ENCODE measurements at places on chromosomes 13 and 19.
A peak's percentile ranks its signal among the peaks of the same experiment; 100 is the strongest.

GRCh38 chr13:40148101-40148500, 492.6 kb downstream of the COG6 start:
- no peak for DNase-seq

DNA sequence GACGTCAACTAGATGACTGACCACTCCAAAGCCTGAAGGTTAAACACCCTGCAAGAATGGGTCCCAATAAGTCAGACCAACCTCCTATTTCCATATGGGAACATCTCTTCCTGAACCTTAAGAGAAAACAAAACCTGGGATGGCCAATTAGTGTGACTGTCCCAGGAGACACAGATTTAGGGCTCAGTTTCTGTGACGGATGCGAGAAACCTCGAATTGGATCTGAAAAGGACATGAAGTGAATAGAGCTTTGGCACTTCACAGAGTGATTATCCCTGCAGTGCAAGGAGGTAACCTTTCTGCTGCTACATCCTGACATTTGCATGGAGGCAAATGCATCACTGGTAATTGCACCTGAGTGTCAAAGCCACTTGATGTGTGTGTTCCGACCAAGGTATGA, 442.2 kb upstream of the KLF12 start:
- no peak for DNase-seq

- no peak for DNase-seq
These were observed 111.0 kb downstream of the RGCC start for GRCh38 chr13:41568143-41568971.

- peak; percentile 80 for DNase-seq
These were observed 746.6 kb downstream of the UQCRFS1 start for GRCh38 chr19:28466107-28467045.

GRCh38 chr13:112333756-112334543, 42.2 kb upstream of the SPACA7 start:
- DNase-seq, result no peak

- DNase-seq, result no peak
These were observed 20.4 kb upstream of the MAB21L1 start for GRCh38 chr13:35496761-35497386.

DNA sequence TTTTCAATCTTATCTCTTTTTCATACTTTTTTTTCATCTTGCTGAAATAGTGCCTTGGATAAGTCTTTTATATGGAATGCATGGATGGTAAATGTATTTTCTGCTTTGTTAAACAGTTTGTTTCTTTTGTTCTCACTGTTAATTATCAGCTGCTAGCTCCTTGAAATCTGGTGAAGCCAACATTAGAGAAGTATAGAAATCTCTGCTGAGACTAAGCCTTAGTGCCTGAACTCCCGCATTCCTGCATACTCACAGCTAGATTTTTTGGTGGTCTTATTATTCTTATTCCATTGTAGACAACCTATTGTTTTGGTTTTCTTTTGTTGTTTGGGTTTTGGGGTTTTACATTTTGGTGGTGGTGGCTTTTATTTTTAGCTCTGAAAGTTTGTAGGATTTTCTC, 48.4 kb downstream of the DNAJC15 start:
- DNase-seq, result no peak

GRCh38 chr19:53864308-53864836, 3.3 kb upstream of the MYADM start:
- no peak for DNase-seq

DNA sequence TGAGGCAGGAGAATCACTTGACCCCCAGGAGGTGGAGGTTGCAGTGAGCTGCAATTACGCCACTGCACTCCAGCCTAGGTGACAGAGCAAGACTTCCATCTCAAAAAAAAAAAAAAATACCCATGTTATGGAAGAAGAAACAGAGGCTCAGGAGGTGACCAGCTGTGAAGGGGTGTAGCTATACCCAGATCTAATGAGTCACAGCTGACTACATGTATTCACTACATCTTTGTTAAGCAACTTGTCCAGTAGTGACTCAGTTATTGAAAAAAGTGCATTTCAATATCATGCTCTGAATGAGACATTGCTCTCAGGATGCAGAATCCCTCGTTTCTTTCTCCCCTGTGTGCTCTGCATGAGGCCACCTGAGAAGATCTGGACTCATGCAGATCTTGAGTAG, 16.1 kb upstream of the SPART start:
- DNase-seq, result no peak

DNA sequence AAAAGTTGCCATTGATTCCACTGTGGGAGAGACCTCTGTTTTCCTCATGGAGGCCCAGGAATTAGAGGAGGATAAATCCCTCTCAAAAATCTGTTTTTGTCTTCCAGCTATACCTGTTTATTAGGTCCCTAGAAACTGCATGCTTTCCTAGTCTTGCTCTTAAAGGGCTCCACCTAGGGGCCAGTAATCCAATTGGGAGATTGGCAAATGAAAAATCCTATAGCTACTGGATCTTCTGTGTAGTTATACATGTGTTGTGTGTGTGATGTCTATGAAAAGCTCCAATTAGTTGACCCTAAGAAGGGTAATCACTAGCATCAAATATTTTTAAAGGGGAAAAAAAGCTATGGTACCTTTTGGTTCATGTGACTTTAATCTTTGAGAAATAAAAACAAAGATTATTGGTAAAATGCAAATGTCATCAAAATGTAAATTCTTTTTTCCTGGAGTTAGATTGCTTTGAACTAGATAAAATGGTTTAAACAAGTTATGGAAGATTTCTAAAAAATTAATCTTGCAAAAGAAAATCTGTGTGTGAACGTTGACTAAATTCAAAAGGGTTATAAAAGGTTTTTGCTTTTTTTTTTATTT, 63.4 kb upstream of the C1QTNF9B start:
- no peak for DNase-seq

DNA sequence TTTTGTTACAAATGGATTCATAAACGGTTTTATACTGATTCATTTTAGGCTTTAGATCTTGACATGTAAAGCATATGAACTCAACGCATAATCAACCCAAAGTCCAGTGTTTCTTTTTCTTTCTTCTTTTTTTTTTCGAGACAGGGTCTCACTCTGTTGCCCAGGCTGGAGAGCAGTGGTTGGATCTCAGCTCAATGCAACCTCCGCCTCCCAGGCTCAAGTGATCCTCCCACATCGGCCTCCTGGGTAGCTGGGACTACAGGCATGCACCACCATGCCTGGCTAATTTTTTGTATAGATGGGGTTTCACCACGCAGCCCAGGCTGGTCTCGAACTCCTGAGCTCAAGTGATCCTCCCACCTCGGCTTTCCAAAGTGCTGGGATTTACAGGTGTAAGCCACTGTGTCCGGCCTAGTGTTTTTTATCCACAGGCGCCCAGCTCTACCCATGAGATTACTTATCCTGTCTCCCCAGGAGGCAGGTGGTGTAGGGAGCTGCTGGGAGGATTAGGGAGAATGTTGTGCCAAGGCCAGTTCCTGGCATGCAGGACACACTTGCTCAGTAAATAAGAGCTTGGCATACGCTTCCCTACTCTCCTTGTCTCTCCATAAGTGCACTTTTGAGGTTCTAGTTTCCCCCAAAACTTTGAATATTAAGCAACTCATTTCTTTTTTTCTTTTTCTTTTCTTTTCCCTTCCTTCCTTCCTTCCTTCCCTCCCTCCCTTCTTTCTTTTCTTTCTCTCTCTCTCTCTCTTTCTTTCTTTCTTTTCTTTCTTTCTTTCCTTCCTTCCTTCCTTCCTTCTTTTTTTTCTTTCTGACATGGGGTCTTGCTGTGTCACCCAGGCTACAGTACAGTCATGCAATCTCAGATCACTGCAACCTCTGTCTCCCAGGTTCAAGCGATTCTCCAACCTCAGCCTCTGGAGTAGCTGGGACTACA, 4.8 kb upstream of the CEBPA start:
- DNase-seq, result no peak

GRCh38 chr19:55623561-55623960, 805 bp downstream of the ZNF784 start:
- DNase-seq, result no peak

- no peak for DNase-seq
These were observed 241.2 kb downstream of the ABCC4 start for GRCh38 chr13:95060014-95060519.

GRCh38 chr19:13241231-13242104, 91.3 kb downstream of the IER2 start:
- no peak for DNase-seq

- DNase-seq, result peak; percentile 72
These were observed 44.0 kb downstream of the BRD4 start for GRCh38 chr19:15288146-15288963.

DNA sequence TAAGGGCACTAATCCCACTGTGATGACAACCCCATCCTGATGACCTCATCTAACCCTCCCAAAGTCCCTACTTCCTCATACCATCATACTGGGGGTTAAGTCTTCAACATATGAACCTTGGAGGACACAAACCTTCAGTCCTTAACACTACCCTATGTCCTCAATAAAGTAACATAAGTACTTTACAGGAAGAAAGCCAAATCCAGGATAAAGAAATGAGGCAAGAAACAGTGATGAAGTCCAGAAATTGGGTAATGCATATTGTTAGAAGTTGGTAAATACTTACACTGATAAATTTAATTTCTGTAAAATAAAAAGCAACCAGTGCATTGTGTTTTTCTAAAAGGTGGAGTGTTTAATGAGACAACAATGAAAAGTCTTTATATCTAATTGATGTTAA, 284.8 kb upstream of the SOX21 start:
- no peak for DNase-seq

DNA sequence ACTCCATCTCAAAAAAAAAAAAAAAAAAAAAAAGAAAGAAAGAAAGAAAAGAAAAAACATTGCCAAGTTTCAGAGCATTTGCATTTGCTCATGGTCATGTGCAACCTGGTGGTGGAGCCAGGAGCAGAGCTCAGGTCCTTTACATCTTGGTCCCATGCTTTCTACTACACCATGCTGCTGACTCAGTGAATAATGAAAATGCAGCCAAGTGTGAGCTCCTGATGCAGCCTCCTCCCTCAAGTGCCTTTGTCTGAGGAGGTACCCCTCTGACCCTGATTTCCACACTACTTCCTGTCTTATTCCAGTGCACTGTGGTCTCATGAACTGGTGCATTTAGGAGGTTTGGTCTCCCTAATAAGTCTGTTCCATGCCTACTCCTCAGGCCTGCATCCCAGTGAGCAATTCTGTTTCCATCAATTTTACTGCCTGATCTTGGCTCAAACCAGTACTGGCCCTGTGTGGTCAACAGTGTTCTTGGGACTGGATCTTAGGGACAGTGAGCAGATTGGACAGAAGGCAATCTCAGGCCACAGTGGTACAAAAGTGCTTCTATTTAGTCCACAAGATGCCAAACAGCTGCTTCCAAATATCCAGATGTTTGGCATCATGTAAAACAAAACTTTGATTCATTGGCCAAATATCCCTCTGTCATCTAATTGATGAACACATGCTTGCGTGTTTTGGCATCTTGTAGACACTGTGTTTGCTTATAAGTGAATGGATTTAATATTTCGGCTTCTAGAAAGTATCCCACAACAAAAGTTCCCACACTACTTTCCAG, 28.8 kb upstream of the LRCH1 start:
- DNase-seq, result no peak

Measured in sciatic nerve (tissue), 2 donors.